ENCODE measurements at places on chromosomes 11 and 22.

- no peak for DNase-seq
Measured at GRCh38 chr11:36069576-36070212, 125.8 kb downstream of the LDLRAD3 start.

- DNase-seq = no peak
Measured at GRCh38 chr11:115276799-115277198, 227.4 kb downstream of the CADM1 start.

DNA sequence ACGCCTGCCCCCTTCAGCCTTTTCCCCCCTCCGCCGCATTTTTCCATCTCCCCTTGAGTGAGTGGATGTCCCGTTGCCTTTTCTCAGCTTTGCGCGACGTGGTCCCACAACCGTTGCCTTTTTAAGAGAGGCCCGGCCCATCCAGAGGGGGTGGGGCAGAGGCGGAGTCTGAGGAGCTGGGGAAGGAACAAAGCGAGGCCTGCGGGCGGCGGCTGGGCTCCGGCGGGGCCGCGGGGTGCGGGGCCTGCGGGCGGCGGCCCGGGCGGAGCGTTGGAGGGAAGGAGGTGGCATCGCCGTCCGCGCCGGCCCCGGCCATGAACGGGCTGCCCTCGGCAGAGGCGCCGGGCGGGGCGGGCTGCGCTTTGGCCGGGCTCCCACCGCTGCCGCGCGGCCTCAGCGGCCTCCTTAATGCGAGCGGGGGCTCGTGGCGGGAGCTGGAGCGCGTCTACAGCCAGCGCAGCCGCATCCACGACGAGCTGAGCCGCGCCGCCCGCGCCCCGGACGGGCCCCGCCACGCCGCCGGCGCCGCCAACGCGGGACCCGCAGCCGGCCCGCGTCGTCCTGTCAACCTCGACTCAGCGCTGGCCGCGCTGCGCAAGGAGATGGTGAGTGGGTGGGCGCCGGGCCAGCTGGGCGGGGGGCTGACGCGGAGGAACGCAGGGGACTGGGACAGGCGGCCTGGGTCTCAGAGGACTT lies at the start of gene FAM89B:
Gene FAM89B (plus strand): TSS at position 183 of the 696 bp plus-strand sequence. CDS start 132 bp downstream, at position 315.
- DNase-seq = no peak

DNA sequence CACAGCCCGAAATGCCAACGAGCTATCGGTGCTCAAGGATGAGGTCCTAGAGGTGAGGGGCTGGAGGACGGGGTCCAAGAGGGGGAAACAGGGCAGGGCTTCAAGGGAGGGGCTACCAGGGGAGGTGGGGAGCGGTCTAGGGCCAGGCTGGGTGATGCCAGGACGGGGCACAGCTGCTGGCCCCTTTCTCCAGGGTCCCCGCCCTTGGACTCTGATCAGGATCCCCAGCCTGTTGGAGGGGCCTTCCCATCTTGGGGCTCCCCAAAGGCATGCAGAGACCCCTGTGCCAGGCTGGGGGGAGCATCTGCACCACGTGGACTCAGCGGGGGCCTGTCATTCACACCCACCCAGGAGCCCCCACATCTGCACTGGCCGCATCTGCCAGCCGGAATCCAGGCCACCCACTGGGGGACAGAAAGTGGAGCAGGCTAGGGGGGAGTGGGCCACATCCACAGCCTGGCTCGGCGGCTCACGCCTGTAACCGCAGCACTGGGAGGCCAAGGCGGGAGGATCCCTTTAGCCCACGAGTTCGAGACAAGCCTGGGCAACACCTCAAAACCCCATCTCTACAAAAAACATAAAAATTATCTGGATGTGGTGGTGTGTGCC lies 18.9 kb downstream of the EPS8L2 start:
- DNase-seq = no peak

DNA sequence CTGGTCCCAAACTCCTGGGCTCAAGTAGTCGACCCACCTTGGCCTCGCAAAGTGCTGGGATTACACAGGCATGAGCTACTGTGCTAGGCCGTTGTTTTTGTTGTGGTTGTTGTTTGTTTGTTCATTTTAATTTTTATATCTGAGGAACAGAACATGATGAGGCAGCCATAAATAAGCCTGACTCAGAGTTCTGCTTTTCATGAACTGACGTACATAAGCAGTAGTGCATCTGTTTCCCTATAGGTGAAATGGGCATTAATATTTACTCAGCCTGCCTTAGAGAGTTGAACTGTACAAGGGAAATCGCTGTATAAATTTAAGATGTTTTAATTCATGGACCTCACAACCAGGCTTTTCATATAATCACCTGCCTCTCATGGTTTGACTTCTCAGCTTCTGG lies 80.5 kb downstream of the PDHX start:
- no peak for DNase-seq

GRCh38 chr22:17472932-17473331 lies 90.4 kb upstream of the SLC25A18 start:
- no peak for DNase-seq

DNA sequence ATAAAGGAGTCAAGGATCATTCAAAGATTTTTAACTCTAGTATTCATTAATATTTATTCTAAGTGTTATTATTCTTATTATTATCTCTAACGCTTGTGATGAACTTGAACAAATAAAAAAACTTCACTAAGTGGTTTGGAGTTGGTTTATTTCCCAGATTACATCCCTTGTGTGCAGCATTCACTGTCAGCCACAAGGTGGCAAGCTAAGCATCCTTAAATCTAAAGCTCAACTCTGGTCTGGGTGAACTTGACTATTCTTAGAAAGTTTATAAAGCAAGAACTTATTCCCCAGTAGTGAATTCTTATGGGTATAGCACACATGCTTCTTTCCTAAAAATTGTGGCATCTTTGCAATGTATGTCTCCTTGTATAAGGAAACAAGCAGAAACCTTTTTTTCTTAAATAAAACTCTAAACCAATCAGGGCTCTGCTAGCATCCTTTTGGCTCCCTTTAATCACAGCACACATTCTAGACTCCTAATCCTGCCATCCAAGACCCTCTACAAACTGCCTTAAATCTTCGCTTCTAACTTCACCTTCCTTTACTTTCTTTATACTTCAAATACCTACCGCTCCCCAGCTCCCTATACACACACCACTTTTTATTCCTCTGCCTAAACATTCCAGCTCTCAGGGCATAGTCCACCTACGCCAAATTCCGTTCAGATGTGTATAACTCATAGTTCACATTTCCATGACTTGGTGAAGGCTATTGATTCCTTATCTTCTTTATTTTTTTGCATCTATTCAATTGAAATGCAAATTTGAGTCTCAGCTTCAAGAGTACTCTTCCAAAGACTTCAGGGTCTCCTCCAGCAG lies 1068.8 kb downstream of the DLG2 start:
- no peak for DNase-seq

- DNase-seq = no peak
Measured at GRCh38 chr11:127791844-127792243, 791.3 kb upstream of the KIRREL3 start.

GRCh38 chr11:128783513-128783912 lies 83.6 kb downstream of the KCNJ1 start:
- no peak for DNase-seq

GRCh38 chr11:93024369-93024768 lies 54.9 kb downstream of the MTNR1B start:
- DNase-seq = no peak

DNA sequence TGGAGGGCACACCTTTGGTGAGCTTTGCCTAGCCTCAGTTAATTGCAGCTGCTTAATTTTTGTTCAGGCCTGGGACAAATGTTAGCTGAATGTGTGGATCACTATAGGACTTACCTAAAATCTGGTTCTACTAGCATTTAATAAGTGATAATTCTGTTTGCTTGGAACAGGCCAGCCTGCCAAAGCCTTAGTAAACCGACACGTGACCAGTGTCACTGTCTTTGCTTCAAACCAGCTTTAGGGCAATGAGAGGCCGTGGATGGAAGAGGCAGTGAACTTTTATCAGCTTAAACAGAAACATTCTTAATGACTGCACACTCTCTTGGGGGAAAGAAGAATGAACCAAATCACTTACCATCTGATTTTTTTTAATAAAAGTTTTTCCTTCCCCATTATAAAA lies 10.8 kb downstream of the PARVA start:
- DNase-seq = no peak

DNA sequence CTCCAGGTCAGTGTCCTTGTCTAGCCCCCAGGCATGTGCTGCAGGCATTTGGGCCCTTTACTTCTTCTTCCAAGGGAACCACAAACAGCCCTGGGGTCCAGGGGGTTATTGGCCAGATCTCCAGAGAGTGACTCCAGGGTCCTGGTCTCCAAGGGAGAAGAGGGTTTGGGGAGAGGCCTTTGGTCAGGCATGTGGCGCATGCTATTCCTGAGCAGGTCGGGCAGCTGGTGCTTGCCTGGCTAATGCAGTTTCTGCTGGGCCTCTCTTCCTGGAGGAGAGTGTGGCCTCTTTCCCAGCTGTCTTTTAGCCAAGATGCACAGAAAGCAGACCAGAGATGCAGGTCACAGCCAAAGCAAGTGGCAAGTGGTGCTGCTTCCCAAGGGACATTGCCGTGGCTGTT lies 3.8 kb upstream of the RFPL2 start:
- no peak for DNase-seq

GRCh38 chr11:30914143-30914762 lies 328.1 kb upstream of the MPPED2 start:
- DNase-seq = no peak

DNA sequence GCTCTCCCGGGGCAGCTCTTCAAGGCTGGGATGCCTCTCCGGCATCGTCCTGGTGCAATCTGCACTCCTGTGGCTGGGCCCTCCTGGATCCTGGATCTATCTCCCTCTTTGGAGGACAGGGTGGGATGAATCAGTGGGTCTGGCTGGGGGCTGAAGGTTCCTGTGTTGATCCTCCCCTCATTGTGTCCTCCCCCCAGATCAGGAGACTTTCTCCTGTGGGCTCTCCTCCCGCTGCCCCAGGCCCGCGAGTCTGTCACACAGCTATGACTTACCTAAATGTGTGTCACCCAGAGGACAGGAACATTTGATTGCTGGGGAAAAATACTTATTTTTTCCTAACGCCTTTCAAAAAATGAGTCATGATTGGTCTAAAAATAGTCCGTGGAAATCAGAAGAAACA lies 106.8 kb upstream of the NECTIN1 start:
- no peak for DNase-seq

DNA sequence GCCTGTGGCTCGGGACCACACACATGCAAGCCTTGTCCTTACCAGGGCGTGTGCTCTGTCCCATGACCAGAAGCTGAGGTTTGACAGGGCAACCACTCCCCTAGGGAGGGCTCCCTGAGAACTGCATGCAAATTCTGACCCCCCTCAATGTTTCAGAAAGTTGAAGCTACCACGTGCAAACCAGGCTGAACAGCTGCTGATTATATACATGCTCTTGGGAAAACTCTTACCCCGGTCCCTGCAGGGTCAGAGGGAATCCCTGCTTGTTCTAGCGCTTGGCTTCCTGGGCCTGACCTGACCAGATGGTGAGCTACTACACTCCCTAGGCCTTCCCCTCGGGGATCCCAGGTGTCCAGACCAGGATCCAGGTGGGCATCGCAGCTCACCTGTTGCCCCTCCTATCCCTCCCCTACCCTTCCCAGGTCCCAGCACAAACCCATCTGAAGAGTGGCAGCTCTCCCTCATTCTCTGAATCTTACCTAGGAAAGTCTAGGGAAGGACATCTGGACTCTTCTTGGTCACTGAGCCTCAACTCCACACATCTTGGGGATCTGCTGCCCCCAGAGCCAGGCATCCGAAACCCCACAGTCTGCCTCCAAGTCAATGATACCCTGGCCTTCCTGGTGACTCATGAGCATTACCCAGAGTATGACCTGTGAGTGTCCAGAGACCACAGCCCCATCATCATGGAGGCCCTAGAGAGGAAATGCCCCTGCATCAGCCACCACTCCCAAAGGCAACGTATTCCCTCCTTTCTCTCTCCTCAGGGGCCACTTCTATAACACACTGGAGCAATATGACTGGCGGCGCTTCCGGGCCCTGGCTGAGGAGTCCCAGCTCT lies 61.5 kb downstream of the BTG4 start:
- no peak for DNase-seq

DNA sequence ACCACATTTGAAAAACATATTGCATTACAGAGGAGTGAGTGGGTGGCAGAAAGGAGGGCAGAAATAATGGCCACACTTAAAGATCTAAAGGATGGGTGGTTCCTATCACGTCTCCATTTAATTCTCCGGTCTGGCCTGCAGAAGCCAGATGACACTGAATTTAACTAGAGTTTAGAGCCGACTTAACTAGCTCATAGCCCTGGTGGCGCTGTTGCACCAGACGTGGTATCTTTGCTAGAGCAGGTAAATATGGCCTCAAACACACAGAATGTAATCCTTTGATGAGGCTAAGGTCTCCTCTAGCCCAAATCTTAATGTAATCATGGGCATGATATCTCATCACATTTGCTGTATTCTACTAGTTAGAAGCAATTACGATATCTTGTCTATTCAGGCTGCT lies 51.5 kb upstream of the GAL start:
- DNase-seq = no peak

- peak; percentile 31 for DNase-seq
Measured at GRCh38 chr11:16572945-16573344, 165.5 kb upstream of the C11orf58 start.

GRCh38 chr22:23255506-23256170 lies 75.3 kb downstream of the BCR start:
- no peak for DNase-seq

- DNase-seq = no peak
Measured at GRCh38 chr22:29726512-29727130, 6.8 kb downstream of the CABP7 start.

DNA sequence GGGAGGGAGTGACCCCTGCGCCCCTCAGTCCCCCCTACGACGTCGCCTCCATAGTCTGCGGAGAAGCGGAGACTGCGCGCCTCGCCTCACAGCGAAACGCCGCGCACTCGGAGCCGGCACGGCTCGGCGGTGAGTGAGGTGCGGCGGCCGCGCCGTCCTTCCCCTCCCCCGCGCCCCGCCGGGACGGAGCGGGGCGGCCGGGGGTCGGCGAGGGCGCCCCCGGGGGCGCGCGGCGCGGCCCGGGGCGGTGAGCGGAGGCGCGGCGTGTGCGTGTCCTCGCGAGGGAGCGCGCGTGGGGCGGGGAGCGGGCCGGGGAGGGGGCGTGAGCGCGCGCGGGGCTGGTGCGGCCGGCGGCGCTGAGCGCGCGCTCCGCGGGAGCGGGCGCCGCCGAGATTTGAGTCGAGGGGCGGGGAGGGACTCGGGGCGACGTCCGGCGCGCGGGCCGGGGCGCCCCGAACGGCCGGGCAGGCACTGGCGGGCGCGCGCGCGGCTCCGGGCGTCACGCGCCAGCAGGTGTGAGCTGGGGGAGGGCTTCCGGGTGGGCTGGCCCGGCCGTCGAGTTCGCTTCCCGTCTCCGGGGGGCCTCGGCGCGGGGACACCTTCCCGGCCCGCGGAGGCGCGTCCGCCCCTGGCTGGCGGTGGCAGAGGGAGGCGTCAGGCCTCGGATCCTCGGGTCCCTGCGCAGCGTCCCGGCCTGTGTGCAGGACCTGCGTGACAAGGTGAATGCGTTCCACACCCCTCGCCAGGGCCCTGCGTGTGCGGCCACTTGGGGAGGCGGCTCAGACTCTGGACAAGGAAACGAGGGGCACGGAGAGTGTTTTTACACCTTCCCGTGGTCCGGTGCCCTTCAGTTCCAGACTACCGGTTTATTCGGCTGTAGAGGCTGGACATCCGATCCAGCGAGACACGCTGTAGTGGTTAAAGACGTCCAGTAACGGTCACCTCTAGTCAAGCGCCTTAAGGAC lies 50.4 kb downstream of the FAM83F start:
- no peak for DNase-seq

GRCh38 chr22:35752863-35753189 lies 35.2 kb downstream of the APOL5 start:
- DNase-seq = no peak
